ENCODE measurements at places on chromosomes 7 and 10.

- DNase-seq: no peak
Observed at GRCh38 chr10:89047397-89047796, 56.8 kb downstream of the FAS start.

- DNase-seq: no peak
Observed at GRCh38 chr10:103881416-103882284, 26.3 kb upstream of the SH3PXD2A start.

GRCh38 chr10:32317795-32318357 lies 29.1 kb downstream of the EPC1 start:
- DNase-seq: no peak

- no peak for DNase-seq
Observed at GRCh38 chr10:96411716-96412320, 53.0 kb upstream of the OPALIN start.

DNA sequence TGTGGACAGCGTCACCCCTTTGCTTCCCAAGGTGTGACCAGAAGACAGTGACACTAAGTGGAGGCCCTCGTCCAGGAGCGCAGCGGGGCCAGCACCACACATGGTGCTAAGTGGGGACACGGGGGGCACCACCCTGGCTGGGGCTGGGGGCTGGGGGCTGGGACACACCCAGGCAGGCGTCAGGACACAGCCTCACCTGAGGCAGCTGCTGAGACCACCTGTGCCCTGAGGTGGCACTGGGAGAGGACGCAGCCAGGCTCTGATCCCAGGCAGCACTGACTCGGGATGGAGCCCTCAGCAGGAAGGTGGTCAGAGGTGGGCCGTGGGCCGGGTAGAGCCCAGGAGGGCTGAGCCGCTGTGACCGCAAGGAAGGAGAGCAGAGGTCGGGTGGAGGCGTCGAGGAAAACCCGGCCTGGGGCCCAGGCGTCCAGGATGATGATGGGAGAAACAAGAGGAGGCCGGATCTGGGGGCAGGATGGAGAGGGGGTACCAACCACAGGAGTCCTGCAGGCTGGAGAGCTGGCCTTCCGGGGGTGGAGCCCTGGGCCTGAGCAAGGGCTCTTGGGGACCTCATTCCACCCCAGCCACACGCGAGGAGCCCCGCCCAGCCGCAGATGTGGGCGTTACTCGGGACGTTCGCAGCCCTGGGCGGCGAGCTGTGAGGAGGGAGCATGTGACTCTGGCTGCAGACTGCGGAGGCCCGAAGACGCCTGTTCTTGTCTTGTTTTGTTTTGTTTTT lies 22.5 kb downstream of the LRRC27 start:
- DNase-seq: no peak

DNA sequence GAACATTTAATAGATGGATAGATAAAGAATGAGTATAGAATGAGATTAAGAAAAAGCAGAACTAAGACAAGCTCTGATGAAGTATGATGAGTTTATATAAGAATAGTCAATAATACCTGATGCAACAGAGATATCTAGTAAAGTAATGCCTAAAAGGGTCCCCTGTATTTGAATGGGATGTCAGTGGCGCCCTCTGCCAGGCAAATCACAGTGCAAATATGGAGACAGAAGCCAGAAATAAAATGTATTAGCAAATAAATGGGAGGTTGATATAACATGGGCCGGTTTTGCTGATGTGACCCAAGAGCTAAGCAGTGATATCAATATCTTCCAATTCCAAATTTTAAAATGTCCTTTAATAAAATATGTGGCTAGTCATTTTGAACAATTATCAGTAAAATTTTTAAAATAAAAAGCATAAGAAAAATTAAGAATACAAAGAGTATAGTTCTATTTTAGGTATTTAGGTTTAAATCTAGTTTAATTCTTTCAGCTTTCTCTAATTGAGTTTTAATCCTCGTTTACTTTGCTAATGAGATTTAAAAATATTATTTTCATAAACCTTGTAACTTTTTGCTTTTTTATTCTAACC lies 62.6 kb downstream of the ADK start:
- DNase-seq: peak; percentile 13

DNA sequence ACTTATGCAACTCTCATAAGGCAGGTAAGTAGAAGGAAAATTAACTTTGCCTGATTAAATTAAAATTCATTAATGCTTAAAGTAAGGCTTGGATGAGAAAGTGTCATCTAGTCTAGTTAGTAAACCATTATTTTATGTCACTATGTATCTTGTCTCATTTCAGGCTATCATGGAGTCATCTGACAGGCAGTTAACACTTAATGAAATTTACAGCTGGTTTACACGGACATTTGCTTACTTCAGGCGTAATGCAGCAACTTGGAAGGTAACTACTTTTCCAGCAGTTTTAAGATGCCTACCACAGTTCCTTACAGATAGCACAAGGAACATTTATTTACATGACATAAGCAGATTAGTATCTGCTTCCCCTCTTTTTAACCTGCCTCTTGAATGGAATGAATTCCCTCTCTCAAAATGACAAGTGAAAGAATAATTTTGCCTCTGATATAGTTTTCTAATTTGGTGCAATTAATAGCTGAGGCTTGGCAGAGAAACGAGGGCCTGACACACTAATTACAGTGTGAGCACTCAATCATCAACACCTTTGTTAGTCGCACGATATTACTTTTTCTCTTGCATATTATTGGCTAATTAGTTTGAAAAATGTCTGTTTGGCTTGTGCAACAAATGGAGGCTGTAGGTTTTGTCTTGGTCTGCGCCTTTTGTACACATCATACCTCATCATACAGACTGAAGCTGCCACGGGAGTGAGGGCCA lies 245.0 kb downstream of the FOXP2 start:
- no peak for DNase-seq

Measured in activated T-helper 1 cell treated with anti-CD3 and anti-CD28 coated beads, Interleukin-2, amount 50 U/mL, for 16 hours (primary cell).